NCI-H446 (cell line): ENCODE measurements at places on chromosomes 3 and 15.

- no peak for DNase-seq
Observed at GRCh38 chr3:45724911-45725310, 35.7 kb downstream of the SACM1L start.

DNA sequence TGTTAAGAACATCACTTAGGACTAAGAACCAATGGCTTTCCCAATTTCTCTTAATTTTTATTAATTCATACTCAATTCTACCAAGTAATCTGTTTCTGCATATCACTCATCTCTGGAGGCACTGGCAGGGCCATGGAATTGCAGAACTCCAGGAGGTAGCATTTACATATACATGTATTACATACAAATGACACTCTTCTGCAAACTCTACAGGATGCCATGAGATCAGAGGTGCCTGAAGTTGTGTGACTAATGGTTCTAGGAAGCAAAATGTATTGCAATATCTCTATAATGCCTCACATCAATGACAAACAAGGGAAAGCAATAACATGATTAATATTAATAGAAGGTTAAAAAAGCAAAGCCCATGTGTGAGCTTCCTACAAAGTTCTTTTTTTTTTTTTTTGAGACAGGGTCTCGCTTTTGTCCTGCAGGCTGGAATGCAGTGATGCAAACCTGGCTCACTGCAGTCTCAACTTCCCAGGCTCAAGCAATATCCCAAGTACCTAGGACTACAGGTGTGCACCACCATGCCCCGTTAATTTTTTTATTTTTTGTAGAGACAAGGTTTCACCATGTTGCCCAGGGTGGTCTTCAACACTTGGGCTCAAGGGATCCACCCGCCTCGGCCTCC is 33.0 kb downstream of the DENND6A start:
- no peak for DNase-seq

GRCh38 chr3:127726894-127727293 is 54.1 kb downstream of the ABTB1 start:
- no peak for DNase-seq

DNA sequence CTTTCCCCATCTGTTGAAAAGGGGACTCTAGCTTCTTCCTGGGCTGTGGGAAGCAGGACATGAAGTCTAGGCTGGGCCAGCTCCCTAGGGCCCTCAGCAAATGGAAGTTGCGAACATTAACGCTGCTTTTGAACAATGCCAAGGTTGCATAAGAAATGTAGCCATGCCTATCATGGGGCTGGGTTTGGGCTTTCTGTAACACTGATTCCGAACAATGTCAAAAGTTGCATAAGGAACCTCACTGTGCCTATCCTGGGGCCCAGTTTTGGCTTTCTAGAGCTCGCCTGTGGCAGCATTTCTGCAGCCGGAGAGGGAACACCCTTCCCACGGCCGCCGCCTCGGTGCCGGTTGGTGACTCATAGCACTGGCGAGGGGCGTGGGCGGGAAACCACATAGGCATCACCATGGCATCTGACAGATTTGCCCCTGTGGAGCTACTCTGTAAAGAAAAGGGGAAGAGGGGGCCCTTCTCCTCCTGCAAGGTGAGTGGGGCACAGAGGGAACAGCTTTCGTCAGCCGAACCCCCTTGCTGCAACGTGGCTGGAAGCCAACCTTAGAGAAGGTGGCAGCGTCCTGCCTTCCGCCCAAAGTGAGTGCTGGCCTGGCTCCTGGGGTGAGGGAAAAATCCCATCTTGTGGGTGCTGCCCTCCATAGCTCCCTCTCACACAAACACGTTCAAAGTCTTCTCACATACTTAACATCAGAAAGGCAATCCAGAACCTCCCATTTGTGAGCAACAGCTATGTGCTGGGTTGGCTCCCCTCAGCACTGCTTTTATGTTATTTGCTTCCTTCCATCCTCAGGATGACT is 46.6 kb upstream of the ATP2B2 start:
- no peak for DNase-seq

- DNase-seq = no peak
Observed at GRCh38 chr3:177894081-177894728, 642.0 kb upstream of the KCNMB2 start.

DNA sequence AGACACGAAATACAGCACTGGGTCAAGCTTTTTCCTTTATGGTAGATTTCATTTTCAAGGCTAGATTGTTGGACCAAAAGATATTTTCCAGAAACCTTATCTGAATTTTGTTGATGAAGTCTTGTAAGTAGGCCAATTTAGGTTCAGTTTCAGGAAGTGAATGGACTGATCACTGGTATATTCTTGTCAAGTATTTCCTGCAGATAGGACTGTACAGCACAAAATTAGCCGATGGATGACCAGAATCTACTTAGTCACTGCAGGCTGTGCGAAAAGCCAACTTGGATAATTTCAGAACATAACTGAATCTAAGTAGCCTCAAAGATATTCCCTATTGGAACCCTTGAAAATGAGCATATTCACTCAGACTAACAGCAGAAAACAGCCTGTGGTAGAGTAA is 206.5 kb downstream of the NR1D2 start:
- no peak for DNase-seq

- no peak for DNase-seq
Observed at GRCh38 chr15:101447168-101447533, 42.4 kb downstream of the PCSK6 start.

- DNase-seq = no peak
Observed at GRCh38 chr15:40287968-40288367, 5.1 kb upstream of the ANKRD63 start.

DNA sequence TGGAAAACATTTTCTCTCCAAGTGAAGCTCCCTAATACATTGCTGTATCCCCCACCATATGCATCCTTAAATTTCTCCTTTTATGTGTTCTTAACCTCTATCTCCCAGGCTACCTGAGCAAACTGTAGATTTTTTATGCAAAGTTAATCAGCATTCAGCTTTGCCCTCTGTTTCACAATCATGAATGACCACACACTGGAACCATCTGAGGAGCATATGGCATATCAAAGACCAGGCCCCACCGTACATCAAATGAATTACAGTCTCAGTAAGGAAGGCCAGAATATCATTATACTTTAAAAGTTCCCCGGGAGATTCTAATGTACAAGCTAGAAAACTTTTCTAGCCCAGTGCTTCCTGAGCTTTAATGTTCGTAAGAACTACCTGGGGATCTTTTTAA is 115.5 kb upstream of the NECTIN3 start:
- DNase-seq = no peak

GRCh38 chr3:22887664-22888291 is 315.3 kb upstream of the UBE2E2 start:
- peak; percentile 37 for DNase-seq

- no peak for DNase-seq
Observed at GRCh38 chr3:196142202-196142956, 60.5 kb upstream of the TFRC start.

DNA sequence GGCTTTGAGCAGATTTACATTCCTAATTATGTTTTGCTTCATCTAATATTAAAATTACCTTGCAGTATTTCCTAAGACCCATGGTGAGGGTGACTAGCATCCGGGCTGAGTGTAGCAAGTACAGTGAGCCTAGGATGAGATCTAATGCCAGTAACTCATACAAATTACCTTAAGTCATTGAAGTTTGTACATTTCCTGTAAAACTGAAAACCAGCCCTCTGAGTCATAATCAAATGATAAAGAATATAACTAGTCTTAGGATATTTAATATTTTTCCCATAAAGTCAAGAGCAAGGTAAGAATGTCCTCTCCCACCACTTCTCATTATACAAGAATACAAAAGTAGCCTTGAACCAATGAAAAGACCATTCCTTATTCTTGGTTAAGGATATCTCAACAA is 54.8 kb upstream of the CHRM5 start:
- no peak for DNase-seq
